ENCODE measurements at places on chromosomes 5 and 9. TPM values are rescaled to one million over a fixed set of nuclear protein-coding genes. Genes with fewer than 3 reads are reported as not detected.

The CCDC192 gene
- total RNA-seq, result not detected

The CDH9 gene
- total RNA-seq, result not detected

The SLC34A3 gene
- total RNA-seq, result not detected

The CDO1 gene
- 6.8 TPM for total RNA-seq

The RABL6 gene
- 57.5 TPM for total RNA-seq

Data from SJSA1 (cell line).